ENCODE measurements at places on chromosomes 7 and 10.

- DNase-seq, result no peak
Measured at GRCh38 chr7:111038185-111038584, 52.7 kb upstream of the LRRN3 start.

DNA sequence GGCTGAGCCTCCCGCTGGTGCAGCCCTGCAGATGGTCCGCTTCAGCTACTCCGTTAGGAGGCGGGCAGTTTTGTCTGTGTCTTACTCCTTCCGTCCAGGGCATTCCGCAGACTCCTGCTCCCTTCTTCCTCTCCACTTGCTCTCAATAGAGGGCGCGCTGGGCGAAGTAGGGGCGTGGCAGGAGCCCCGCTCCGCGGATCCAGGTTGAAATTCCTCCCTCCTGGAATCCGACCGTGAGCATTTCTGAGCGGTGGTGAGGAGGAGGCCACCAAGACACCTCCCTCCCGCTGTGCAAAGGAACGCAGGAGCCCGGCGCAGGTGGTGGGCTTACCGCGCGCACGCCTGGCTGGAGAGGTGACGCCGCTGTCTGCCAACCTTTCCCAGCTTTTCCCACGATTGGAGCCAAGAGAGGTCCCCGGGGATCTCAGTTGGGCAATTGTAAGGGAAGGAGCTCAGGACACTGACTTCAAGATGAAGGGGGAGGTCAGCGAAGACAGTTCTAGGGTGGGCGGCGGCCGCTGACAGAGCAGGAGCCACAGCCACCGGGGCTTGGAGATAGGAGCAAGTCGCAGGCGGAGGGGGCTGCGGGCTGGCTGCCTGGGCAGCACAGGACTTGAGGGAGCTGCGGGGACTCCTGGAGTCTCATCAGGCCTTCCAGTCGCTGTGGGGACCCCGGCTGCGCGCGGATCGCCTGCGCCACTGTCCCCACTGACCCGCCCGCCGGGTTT, 1011.3 kb downstream of the XPNPEP1 start:
- DNase-seq, result peak; percentile 73

DNA sequence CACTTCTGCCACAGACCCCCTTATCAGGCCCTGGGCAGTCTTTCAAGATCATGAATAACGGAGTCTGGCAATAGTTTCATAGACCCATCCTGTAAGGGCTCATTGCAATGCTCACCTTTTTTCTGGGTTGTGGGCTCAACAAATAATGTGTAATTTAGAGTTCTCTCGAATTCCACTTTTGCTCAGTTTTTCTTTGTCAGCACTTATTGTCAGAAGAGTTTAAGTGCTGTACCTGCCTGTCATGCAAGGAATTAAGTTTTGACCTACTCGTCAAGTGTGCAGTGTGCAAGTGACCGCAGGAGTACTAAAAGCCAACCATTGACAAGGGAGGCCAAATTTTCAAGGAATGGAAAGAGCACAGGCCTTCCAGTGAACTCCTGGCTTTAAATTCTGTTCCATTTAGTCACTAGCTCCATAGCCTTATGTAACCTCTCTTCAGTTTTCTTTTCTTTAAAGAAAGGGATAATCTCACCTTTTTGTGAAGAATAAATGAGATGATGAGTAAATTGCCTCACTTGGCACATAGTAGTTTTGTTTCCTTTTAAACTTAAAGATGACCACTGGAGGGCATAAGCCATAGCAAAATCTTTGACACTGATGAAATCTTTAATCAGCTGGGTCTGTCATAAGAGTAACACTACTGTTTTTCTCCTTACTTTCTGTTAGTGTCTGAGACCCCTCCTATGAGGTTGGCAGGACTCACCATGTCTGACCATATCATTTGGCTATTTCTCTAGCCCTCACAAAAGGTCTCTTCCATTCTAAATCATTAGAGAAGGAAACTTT, 313.3 kb downstream of the TYW1 start:
- no peak for DNase-seq

DNA sequence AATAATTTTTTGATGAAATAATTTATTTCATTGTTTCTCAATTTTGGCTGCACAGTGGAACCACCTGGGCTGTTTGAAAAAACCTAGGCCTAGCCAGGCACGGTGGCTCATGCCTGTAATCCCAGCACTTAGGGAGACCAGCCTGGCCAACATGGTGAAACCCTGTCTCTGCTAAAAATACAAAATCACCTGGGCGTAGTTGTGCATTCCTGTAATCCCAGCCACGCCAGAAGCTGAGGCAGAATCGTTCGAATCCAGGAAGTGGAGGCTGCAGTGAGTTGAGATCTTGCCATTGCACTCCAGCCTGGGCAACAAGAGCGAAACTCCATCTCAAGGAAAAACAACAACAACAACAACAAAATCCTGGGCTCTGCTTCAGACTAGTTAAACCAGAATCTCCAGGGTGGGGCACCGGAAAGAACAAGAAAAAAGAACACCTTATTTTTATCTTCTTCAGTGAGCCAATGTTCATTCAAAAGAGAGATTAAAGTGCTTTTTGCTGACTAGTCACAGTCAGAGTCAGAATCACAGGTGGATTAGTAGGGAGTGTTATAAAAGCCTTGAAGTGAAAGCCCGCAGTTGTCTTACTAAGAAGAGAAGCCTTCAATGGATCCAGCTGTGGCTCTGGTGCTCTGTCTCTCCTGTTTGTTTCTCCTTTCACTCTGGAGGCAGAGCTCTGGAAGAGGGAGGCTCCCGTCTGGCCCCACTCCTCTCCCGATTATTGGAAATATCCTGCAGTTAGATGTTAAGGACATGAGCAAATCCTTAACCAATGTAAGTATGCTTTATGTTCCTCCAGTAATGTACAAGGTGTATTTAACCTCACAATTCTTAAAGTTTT, at the start of gene CYP2C18:
Gene CYP2C18, plus strand, starts transcription at position 516 of the 841 bp plus-strand sequence. Its CDS starts 91 bp downstream, at position 607.
- no peak for DNase-seq

GRCh38 chr7:134660961-134661376, 14.3 kb downstream of the BPGM start:
- no peak for DNase-seq

DNA sequence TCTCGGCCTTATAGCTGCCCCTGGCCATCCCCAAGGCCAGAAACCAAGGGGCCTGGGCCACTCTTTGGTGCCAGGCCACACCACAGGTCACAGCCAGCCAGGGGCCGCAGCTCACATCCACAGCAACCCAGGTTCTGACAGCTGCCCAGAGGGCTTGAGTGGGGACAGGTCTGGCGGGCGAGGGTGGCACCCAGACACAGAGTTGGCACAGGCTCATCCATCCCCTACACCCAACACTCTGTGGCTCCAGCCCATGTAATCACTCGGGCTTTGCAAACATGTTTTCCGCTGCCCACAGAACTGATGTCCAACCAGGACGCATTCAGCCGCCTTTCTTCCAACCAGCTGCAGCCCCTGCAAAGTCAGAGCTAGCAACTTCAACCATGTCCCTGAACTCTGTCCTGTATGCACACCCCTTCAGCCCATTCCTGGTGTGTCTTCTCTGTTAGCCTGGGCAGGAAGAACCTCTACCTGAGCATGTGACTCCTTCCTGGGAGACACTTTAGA, 57.7 kb upstream of the PPP2R2D start:
- no peak for DNase-seq

GRCh38 chr7:2821161-2821841, 22.8 kb downstream of the GNA12 start:
- DNase-seq, result peak; percentile 74

DNA sequence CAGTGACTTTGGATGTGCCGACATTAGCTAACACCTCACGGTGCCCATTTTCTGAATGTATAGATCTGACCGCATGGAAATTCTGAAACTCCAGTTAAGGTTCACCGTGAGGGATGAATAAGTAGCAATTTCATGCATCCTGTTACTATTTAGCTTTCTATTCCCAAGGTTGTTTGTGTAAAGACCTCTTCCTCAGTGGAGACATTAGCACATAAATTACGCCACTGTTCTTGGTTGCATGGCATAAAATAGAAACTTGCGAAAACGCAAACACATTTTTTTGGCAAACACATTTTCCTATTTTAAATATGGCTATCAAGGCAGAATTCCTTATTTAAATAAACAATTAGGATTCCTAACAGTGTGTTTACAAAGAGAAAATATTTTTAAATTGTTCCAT, 36.5 kb downstream of the DENND2A start:
- DNase-seq, result no peak

Data from H7 (cell line).